Activated naive CD4-positive, alpha-beta T cell treated with anti-CD3 and anti-CD28 coated beads, Interleukin-2, amount 10 ng/mL, durations not matched to agents 5 hours and 36 hours (primary cell): ENCODE measurements at places on chromosomes 12 and 14. TPM values are rescaled to one million over a fixed set of nuclear protein-coding genes. Genes with fewer than 3 reads are reported as not detected.

The MTHFD1 gene
- total RNA-seq, result 124 TPM

The CISTR gene
- total RNA-seq, result not detected

The MUCL1 gene
- not detected for total RNA-seq

The STYK1 gene
- total RNA-seq, result 0.68 TPM

The NANOG gene
- not detected for total RNA-seq

The ACSM4 gene
- total RNA-seq, result not detected
